ENCODE measurements at places on chromosomes 3 and 15.

DNA sequence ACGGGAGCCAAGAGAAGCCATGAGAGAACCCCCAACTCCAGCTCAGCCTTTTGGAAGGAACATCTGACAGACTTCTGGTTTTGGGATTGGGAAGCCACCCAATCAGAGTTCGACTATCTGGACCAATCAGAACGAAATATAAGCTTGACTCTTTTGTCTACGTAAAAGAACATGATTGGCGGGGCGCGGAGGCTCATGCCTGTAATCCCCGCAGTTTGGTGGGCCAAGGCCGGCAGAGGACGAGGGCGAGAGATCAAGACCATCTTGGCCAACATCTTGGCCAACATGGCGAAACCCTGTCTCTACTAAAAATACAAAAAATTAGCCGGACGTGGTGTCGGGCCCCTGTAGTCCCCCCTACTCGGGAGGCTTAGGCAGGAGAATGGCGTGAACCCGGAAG lies 380.3 kb downstream of the TBL1XR1 start:
- DNase-seq, result no peak

DNA sequence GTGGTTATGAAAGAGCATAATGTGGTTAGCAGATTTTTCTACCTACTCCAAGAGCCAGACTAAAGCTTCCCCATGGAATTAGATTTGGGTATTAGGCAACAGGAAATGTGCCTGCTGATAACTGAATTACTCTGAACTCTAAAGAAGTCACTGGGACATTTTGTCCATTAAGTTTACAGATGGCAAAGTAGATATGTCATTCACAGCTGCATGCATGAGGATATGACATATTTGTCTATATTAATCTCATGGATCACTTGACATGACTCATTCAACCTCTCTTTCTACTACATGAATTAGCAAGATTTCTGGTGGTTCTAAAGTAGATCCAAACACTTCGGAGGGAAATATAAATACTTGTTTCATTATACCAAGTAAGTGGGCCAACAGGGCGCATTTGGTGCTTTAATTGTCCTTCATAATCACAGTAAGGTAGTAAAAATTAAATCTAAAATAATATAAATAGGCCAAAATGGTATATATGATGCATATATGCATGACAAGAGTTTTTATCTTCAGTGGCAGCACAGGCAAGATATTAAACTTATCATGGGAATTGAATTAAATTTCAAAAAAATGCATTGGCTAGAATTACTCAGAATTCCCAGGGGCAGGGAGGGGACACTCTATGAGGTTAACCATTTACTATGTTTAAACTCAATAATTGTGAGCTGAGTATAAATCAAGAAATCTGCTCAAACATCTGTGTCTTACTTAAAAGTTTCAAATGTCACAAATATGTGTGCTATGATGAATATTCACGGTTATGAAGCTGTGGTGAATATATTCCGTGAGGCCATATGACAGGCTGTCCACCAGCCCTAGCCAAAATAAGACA lies 365.3 kb upstream of the KCNMB2 start:
- DNase-seq, result no peak

GRCh38 chr3:138608322-138609135 lies at the start of gene FAIM:
TSS of gene FAIM (plus strand) at chr3:138608771. CDS start at chr3:138619727, 10,956 bp downstream.
- peak; percentile 12 for DNase-seq

- DNase-seq, result no peak
Observed at GRCh38 chr15:77519540-77519939, 98.9 kb downstream of the HMG20A start.

DNA sequence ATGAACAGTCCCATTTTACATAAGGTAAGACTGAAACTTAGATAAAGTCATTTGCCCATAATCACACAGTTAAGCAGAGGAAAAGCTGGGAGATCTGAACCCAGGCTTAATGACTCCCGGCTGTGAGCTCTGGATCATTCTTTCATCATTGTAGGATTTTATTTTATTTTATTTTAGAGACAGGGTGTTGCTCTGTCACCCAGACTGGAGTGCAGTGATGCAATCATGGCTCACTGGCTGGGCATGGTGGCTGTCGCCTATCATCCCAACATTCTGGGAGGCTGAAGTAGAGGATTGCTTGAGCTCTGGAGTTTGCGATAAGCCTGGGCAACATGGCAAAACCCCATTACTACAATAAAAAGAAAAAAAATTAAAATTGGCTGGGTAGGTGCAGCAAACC lies 31.2 kb upstream of the RAF1 start:
- DNase-seq, result no peak

DNA sequence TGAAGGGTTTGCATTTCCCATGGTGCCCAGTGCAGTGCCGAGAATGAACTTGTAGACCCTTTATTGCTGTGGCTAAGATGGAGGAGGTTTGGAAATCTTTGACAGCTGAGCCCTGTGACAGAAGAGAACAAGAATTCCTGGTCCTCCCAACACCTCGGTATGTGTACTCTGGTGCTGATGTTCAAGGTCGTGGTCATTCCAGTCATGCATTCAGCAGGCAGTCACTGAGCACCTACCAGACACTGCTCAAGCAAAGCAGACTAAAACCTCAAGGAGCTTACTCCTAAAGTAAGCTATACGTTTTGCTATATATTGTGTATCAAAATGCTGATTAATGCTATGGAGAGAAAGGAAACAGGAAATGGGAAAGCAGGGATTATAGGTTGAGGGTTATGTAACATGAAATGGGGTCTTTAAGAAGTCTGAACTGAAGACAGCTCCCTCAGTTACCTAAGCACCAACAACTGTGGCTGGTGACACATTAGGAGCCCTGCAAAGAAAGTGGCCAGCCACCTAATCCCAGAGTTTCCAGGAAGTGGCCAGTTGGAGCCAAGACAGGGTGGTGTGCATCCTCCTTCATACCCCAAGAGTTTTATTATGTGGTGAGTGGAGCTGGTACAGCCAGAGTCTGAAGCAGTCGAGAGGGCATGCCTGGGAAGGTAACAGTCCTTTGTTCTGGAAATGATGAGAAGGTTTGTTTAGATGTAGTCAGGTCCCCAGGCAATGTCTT lies 65.0 kb downstream of the CCNL1 start:
- no peak for DNase-seq

GRCh38 chr3:141519587-141519986 lies 32.8 kb downstream of the RASA2 start:
- no peak for DNase-seq

- DNase-seq, result no peak
Observed at GRCh38 chr3:175919133-175919532, 1060.0 kb downstream of the NAALADL2 start.

- no peak for DNase-seq
Observed at GRCh38 chr3:178155521-178155920, 380.7 kb upstream of the KCNMB2 start.

- DNase-seq, result no peak
Observed at GRCh38 chr3:125443923-125444322, 68.8 kb upstream of the ZNF148 start.

GRCh38 chr3:11375333-11376088 lies 103.3 kb downstream of the ATG7 start:
- DNase-seq, result no peak

- DNase-seq, result no peak
Observed at GRCh38 chr3:98921957-98922356, 20.5 kb upstream of the DCBLD2 start.

GRCh38 chr15:88805031-88805780 lies 2.0 kb downstream of the ACAN start:
- no peak for DNase-seq

Measured in stimulated activated CD4-positive, alpha-beta T cell treated with anti-CD3 and anti-CD28 coated beads, Interleukin-1b, Interleukin-23, amount 100 ng/mL, for 1 hour (primary cell).